ENCODE measurements at places on chromosomes 3 and 15. TPM values are rescaled to one million over a fixed set of nuclear protein-coding genes. Genes with fewer than 3 reads are reported as not detected.

GRCh38 chr15:100732211-100733055 lies 130.0 kb downstream of the ASB7 start:
- H3K36me3 ChIP-seq: no peaks in the 10 kb centered on the region
- no peak overlapping the region for H3K27ac ChIP-seq
- peaks cover 5% of the 10 kb centered on the region for H3K4me1 ChIP-seq
- no peak for DNase-seq
- H3K4me3 ChIP-seq: no peak overlapping the region

DNA sequence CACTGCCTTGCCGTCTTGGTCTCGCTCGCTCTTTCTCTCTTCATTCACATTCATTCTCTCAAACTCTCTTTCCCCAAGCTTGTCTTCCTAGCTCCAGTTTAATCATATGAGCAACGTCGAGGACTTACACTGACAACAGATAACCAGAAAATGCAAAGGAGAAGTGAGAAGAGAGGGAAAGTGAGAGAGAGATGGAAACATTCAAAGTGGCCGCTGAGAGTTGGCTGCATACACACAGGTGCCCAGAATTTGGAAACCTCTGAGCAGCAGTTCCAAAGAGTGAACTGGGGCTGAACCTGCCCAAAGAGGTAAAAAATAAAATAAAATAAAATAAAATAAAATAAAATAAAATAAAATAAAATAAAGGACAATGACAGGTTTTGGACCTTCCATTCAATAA lies 583.0 kb downstream of the FOXP1 start:
- no peak for DNase-seq
- no peak overlapping the region for H3K4me3 ChIP-seq
- peaks cover 7% of the 10 kb centered on the region for H3K4me1 ChIP-seq
- H3K36me3 ChIP-seq: peaks cover 32% of the 10 kb centered on the region
- H3K27ac ChIP-seq: no peak overlapping the region

GRCh38 chr3:14256561-14257342 lies 78.1 kb downstream of the LSM3 start:
- H3K27me3 ChIP-seq: no peaks in the 10 kb centered on the region
- H3K36me3 ChIP-seq: no peaks in the 10 kb centered on the region
- DNase-seq: no peak
- H3K4me3 ChIP-seq: no peak overlapping the region
- H3K27ac ChIP-seq: no peak overlapping the region

DNA sequence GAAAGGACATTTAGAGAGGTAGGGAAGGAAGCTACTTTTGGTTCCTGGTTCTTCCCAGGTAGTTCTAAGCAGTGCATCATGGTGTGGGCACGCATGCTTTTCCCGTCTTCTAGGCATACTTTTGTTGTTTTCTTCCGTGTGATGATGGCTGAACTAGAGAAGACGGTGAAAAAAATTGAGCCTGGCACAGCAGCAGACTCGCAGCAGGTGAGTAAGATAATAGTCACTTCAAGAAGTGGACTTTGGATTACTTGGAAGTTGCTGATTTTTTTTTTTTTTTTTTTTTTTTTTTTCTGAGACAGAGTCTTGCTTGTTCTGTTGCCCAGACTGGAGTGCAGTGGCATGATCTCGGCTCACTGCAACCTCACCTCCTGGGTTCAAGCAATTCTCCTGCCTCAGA lies 17.9 kb downstream of the FANCD2OS start:
- no peak for DNase-seq
- no peaks in the 10 kb centered on the region for H3K36me3 ChIP-seq
- H3K27ac ChIP-seq: no peak overlapping the region
- no peaks in the 10 kb centered on the region for H3K27me3 ChIP-seq
- no peaks in the 10 kb centered on the region for H3K4me1 ChIP-seq

GRCh38 chr3:107579371-107579770 lies 56.6 kb downstream of the BBX start:
- H3K27ac ChIP-seq: no peak overlapping the region
- H3K4me1 ChIP-seq: no peaks in the 10 kb centered on the region
- no peaks in the 10 kb centered on the region for H3K36me3 ChIP-seq
- no peaks in the 10 kb centered on the region for H3K27me3 ChIP-seq
- H3K4me3 ChIP-seq: no peak overlapping the region

Gene UNC13C
- total RNA-seq: 0.14 TPM

DNA sequence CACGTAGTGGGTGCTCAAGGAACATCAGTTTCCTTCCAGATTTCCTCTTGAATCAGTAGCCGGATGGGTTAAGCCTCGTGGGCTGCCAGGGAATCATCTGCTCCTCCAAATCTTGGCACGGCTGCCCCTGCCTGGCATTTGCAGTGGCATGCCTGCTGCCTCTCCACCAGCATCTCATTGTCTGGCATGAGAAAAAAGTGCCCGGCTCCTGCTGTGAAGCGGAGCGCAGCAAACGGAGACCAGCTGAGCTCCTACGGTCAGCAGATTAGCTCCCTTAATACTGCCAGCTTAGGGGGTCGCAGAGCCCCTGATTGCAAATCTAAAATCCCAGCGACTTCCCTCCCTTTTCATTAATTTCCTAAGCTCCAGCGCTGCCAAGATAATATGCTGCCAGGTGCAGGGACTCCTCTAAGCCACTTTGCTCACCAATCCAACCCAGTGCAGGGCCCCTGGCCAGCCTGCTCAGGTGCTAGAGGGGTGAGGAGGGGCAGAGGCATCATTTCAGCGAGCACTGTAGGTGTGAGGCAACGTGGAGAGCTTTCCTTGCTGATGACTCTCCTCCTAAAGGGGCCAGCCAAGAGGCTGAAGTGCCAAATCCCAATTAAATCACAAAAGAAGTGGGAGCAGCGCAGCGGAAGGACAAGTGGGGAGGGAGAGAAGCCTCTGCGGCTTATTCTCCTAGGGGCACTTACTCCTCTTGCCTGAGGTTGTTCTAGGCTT lies 49.6 kb upstream of the ST8SIA2 start:
- no peak overlapping the region for H3K4me3 ChIP-seq
- H3K27me3 ChIP-seq: peaks cover 6% of the 10 kb centered on the region
- H3K27ac ChIP-seq: no peak overlapping the region
- no peaks in the 10 kb centered on the region for H3K36me3 ChIP-seq
- H3K4me1 ChIP-seq: no peaks in the 10 kb centered on the region

Gene NKIRAS1
- total RNA-seq: 8.4 TPM

Gene TLR9
- total RNA-seq: 0.87 TPM

Gene FAM162A
- 31.0 TPM for total RNA-seq

Gene PRSS50
- 0.20 TPM for total RNA-seq

Gene MFGE8
- 168 TPM for total RNA-seq

Gene ASB14
- not detected for total RNA-seq

DNA sequence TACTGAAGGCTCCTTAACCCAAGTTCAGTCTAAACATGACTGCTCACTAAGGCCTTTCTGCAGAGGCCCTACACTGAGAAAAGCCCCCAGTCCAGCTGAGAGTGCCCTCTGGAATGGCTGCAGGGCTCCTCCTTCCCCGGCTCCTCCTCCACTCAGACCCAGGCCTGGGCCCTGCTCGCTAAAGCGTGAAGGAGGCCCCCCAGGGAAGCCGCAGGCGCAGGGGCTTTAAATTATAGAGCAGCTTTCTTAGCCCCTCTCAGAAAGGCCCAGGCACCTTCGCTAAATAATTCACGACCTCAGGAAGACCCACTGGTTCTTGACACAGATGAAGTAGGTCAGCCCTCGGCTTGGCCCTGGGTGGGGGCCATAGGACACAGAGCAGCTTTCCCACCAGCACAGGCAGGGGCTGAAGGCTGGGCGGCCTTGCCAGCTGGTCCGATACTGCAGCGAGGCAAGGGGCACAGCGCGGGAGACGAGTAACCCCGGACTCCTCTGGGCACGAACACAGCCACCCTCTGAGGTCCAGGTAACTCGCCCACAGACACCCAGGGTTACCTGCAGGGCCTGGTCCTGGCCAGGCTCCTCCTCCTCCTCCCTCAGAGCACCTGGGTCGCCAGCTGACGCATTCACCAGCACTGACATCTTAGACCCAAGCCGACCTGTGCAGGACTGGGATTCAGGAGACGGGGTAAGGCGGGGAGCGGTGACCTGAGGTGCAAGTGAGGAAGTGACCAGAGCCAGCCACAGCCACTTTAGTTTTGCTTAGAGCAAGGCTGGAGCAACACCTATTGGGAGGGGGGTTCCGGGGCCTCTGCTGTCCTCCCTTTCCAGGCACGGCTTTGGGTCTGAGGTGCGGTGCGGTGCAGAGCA lies 36.9 kb downstream of the RBPMS2 start:
- peaks cover 13% of the 10 kb centered on the region for H3K4me1 ChIP-seq
- H3K27ac ChIP-seq: no peak overlapping the region
- H3K4me3 ChIP-seq: no peak overlapping the region
- no peak for DNase-seq
- H3K36me3 ChIP-seq: no peaks in the 10 kb centered on the region
- H3K27me3 ChIP-seq: no peaks in the 10 kb centered on the region

DNA sequence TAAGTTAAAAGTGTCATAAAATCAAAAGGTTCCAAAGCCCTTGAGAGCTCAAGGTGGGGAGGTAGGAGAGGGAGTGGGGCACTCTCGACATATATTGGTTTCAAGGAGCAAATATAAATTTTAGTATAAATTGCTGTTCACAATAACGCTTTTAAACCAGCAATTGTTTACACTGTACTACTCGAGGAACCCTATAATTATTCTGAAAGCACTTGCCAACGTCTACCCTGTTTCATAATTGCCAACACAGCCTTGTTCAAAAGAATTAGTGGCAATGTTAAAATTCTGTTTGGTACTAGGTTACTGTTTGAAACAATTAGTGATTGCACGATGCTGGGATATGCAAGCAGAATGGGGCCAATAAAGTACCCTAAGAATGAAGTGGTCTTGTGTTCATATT lies 76.3 kb upstream of the ICE2 start:
- DNase-seq: no peak
- peaks cover 12% of the 10 kb centered on the region for H3K4me1 ChIP-seq
- H3K36me3 ChIP-seq: no peaks in the 10 kb centered on the region
- H3K27ac ChIP-seq: no peak overlapping the region
- H3K27me3 ChIP-seq: no peaks in the 10 kb centered on the region

Gene CELSR3
- 1.2 TPM for total RNA-seq

- no peak overlapping the region for H3K27ac ChIP-seq
- H3K4me1 ChIP-seq: peaks cover 32% of the 10 kb centered on the region
- H3K36me3 ChIP-seq: no peaks in the 10 kb centered on the region
- no peak for DNase-seq
- no peaks in the 10 kb centered on the region for H3K27me3 ChIP-seq
These were observed 233.3 kb downstream of the RBMS3 start for GRCh38 chr3:29514170-29514569.

Gene ZIC1
- total RNA-seq: not detected

Gene DNASE1L3
- 125 TPM for total RNA-seq

- H3K4me3 ChIP-seq: no peak overlapping the region
- DNase-seq: no peak
- H3K27ac ChIP-seq: no peak overlapping the region
- no peaks in the 10 kb centered on the region for H3K36me3 ChIP-seq
- no peaks in the 10 kb centered on the region for H3K4me1 ChIP-seq
- H3K27me3 ChIP-seq: no peaks in the 10 kb centered on the region
These were observed 9.8 kb downstream of the P2RY14 start for GRCh38 chr3:151268267-151269235.

- H3K27me3 ChIP-seq: no peaks in the 10 kb centered on the region
- H3K27ac ChIP-seq: no peak overlapping the region
- no peaks in the 10 kb centered on the region for H3K4me1 ChIP-seq
- no peaks in the 10 kb centered on the region for H3K36me3 ChIP-seq
- DNase-seq: no peak
These were observed 279.3 kb downstream of the KCNH8 start for GRCh38 chr3:19427422-19428149.

DNA sequence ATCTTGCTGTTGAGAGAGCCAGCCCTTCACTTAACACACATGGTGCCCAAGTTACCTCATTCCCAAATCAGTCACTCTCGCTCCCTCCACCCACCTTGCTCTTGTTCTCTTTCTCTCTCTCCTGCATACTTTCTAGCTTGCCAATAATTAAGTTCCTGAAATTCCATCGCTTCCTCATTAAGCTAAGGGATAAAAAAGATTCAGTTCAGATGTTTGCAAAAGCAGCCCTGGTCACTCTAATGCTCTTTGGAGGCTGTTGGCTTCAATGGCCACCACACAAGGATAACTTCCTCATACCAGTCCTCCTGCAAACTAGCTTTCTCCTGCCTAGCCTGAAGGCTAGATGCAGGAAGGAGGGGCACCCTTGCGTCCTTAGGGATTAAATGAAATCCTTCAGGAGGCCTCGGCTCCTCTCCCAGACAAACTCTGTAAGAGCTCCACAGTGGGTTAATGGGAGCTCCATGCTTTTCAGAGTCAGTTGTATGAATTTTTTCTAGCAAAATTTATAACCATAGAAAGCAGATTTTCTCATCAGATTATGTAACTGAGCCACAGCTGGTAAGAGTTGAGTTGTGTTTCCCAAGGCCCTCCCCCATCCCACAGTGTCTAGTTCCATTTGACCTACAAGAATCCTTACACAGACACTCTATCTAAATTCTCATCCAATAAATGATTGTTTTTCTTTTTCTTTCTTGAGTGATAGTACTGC lies 176.6 kb upstream of the TRIM42 start:
- H3K27me3 ChIP-seq: no peaks in the 10 kb centered on the region
- no peak overlapping the region for H3K27ac ChIP-seq
- DNase-seq: no peak
- peaks cover 5% of the 10 kb centered on the region for H3K4me1 ChIP-seq

GRCh38 chr15:79849789-79850188 lies 47.0 kb downstream of the MTHFS start:
- H3K27ac ChIP-seq: no peak overlapping the region
- DNase-seq: no peak
- H3K36me3 ChIP-seq: peaks cover 7% of the 10 kb centered on the region
- no peaks in the 10 kb centered on the region for H3K4me1 ChIP-seq
- no peak overlapping the region for H3K4me3 ChIP-seq

- no peaks in the 10 kb centered on the region for H3K27me3 ChIP-seq
- H3K27ac ChIP-seq: no peak overlapping the region
- no peak for DNase-seq
These were observed 31.0 kb upstream of the TOPBP1 start for GRCh38 chr3:133692759-133693158.

Gene CCDC39
- not detected for total RNA-seq

Gene TMEM39A
- total RNA-seq: 48.2 TPM

- H3K4me3 ChIP-seq: no peak overlapping the region
- H3K36me3 ChIP-seq: no peaks in the 10 kb centered on the region
- no peak overlapping the region for H3K27ac ChIP-seq
- DNase-seq: no peak
- H3K27me3 ChIP-seq: no peaks in the 10 kb centered on the region
- peaks cover 28% of the 10 kb centered on the region for H3K4me1 ChIP-seq
These were observed 70.4 kb downstream of the CHDH start for GRCh38 chr3:53775834-53776251.

GRCh38 chr3:130773366-130773765 lies 26.7 kb upstream of the PIK3R4 start:
- no peaks in the 10 kb centered on the region for H3K4me1 ChIP-seq
- no peak overlapping the region for H3K27ac ChIP-seq
- no peak for DNase-seq

DNA sequence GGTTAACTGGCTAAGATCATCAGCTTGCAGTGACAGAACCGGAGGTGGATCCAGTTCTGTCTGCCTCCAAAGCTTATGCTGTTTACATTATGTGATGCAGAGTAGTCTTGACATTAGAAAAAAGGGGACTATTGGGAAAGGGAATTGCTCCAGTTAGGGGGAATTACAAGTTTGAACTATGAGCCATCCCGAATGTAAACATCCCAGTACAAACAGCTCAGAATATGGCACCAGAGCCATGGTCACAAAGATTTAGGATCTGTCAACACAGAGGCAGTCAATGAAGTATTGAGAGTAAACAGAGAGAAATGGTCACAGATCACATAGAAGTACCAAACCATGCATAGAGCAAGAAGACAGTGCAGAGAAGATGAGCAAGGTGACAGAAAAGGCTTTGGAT lies 39.8 kb upstream of the CRTC3 start:
- no peaks in the 10 kb centered on the region for H3K27me3 ChIP-seq
- peaks cover 100% of the 10 kb centered on the region for H3K36me3 ChIP-seq
- no peaks in the 10 kb centered on the region for H3K4me1 ChIP-seq
- no peak for DNase-seq
